ENCODE measurements at places on chromosomes 3 and 15. TPM values are rescaled to one million over a fixed set of nuclear protein-coding genes. Genes with fewer than 3 reads are reported as not detected.

GRCh38 chr3:141876891-141877621 is 613 bp downstream of the ATP1B3 start:
- peak overlapping the region; percentile 69 for H3K4me3 ChIP-seq
- H3K27ac ChIP-seq: peak overlapping the region; percentile 100
- no peaks in the 10 kb centered on the region for H3K36me3 ChIP-seq
- H3K27me3 ChIP-seq: no peaks in the 10 kb centered on the region

DNA sequence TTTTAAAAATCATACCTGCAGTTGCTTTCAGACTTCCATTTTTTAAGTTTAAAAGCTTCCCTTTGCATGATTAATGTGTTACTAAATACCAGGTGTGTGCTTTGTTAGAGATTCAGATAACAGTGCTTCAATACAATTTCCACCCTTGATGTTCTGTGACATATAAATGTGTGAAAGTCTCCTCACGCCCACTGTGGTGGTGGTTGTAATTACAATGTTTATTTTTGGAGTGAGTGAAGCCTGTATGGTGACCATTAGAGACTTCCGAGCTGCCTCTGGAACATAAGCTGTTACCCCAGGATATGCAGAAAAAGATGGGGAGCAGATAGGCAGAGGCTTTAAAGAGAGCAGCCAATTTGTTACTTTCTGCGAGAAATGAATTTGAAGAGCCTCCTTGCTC is 57.2 kb downstream of the P3H2 start:
- no peak overlapping the region for H3K27ac ChIP-seq
- no peak overlapping the region for H3K4me3 ChIP-seq
- no peaks in the 10 kb centered on the region for H3K4me1 ChIP-seq
- no peaks in the 10 kb centered on the region for H3K36me3 ChIP-seq
- no peaks in the 10 kb centered on the region for H3K27me3 ChIP-seq
- no peak for DNase-seq

DNA sequence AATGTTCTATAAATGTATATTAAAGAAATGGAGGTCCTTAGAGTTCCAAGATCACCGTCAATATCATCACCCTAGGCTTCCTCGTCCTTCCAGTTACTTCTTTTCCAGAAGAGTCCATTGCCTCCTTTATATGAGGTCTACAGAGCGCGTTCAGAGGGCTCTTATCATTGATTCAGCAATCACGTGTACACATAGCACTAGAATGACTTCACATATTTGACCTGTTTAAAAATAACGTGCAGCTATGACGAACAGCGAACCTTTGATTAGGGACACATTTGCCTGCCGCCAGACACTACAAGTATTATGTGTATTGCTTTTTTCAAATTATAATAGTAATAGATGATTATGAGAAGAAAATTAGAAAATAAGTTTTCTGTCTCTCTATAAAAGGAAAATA is 26.0 kb downstream of the IGF1R start:
- peaks cover 3% of the 10 kb centered on the region for H3K36me3 ChIP-seq
- no peaks in the 10 kb centered on the region for H3K27me3 ChIP-seq
- H3K4me3 ChIP-seq: no peak overlapping the region
- peak; percentile 24 for DNase-seq

GRCh38 chr15:30865257-30865656 is 38.5 kb upstream of the FAN1 start:
- no peaks in the 10 kb centered on the region for H3K36me3 ChIP-seq
- H3K27ac ChIP-seq: no peak overlapping the region
- no peaks in the 10 kb centered on the region for H3K4me1 ChIP-seq
- H3K27me3 ChIP-seq: no peaks in the 10 kb centered on the region

- DNase-seq: no peak
- H3K4me1 ChIP-seq: peaks cover 2% of the 10 kb centered on the region
- no peak overlapping the region for H3K4me3 ChIP-seq
- H3K27ac ChIP-seq: no peak overlapping the region
- H3K36me3 ChIP-seq: no peaks in the 10 kb centered on the region
These were observed 267.7 kb downstream of the ZBTB20 start for GRCh38 chr3:114879059-114880031.

IL16 gene
- 27.8 TPM for total RNA-seq

DNA sequence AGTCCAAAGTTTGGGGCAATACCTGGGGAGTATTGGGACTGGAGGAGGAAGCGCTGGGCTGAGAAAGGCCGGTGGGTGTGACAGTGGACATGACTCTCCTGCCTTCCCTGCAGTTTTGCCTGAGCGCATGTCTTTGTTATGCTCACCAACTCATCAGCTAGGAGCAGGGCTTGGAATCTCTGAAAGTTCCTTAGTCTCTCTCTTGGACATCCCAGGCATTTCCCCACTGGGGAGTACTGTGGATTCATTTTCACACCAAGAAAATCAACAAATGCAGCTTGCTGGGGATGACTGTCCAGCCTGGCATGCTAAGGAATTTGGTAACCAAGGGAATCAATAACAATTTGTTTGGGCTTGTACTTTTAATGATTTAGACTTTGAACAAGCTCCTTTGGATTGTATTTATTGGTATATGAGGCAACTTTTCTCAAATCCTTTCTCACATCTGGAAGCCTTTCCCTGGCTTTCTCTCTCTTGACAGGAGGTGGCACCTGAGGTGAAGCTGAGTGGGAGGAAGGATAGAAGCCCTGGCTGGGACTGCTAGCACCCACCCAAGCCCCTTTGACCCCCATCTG is 48.5 kb upstream of the CHST2 start:
- no peak overlapping the region for H3K27ac ChIP-seq
- H3K4me3 ChIP-seq: no peak overlapping the region
- no peaks in the 10 kb centered on the region for H3K27me3 ChIP-seq
- no peak for DNase-seq
- peaks cover 1% of the 10 kb centered on the region for H3K4me1 ChIP-seq

- H3K27me3 ChIP-seq: no peaks in the 10 kb centered on the region
- H3K4me3 ChIP-seq: no peak overlapping the region
- DNase-seq: peak; percentile 37
- peaks cover 3% of the 10 kb centered on the region for H3K4me1 ChIP-seq
These were observed 33.6 kb downstream of the MORF4L1 start for GRCh38 chr15:78906316-78906620.

DNA sequence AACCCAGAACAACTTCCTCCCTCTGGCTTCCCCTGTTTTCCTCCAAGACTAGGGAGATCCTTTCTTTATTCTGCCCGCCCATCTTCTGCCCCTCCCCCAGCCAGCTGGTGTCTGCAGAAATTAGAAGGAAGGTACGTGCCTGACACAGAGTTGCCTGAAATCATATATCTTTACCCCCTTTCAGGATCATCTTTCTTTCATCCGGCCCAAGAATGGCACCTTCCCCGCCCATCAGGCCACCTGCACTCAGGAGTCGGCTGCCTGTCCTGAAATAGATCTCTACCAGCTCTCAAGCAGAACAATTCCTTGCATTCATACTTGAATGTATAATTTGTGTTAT is 133.7 kb downstream of the VGLL4 start:
- H3K4me1 ChIP-seq: peaks cover 20% of the 10 kb centered on the region
- no peak overlapping the region for H3K4me3 ChIP-seq
- peak overlapping the region; percentile 5 for H3K27ac ChIP-seq
- DNase-seq: peak; percentile 44
- no peaks in the 10 kb centered on the region for H3K36me3 ChIP-seq

CSPG4 gene
- 38.1 TPM for total RNA-seq

GRCh38 chr3:3189961-3190360 is 10.5 kb upstream of the CRBN start:
- H3K4me1 ChIP-seq: peaks cover 13% of the 10 kb centered on the region
- no peaks in the 10 kb centered on the region for H3K36me3 ChIP-seq
- no peak for DNase-seq
- no peak overlapping the region for H3K27ac ChIP-seq
- no peaks in the 10 kb centered on the region for H3K27me3 ChIP-seq
- no peak overlapping the region for H3K4me3 ChIP-seq

DNA sequence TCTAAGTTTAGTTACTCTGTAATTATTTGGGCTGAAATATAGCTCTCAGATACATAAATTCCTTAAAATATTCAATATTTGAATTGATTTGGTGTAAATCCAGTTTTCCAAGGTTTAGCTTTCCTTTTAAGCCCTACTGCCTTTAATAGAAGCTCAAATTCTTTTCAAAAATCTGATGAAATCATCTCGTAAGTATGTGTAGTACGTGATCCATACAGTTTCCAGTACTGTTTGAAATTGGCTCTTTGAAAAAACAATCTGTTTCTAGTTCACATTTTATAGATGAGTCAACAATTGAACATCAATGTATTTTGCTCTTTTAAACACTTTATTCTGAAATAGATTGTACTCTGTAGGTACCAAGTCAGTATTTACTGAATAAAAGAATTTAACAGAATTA is 84.2 kb downstream of the LRRC49 start:
- DNase-seq: no peak
- H3K4me1 ChIP-seq: no peaks in the 10 kb centered on the region
- H3K27me3 ChIP-seq: no peaks in the 10 kb centered on the region
- H3K27ac ChIP-seq: no peak overlapping the region
- no peak overlapping the region for H3K4me3 ChIP-seq
- no peaks in the 10 kb centered on the region for H3K36me3 ChIP-seq

FAIM gene
- total RNA-seq: 16.3 TPM

DNA sequence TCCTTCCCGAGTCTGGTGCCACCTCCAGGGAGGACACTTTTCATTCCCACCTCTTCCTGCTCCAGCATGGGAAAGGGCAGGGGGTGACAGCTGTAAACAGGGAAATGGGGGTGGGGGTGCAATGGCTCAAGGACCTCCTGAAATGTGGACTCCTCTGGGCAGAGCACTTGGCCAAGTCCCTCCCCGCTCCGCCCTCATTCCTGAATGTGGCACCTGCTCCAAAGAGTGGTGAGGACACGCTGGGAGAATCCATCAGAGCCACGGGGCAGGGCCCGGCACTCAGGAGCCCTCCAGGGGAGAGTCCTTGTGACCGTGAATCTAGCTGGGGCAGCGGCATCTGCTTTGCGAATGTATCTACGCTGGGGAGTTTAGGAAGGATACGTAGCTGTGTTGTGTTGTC is 11.1 kb upstream of the LINGO1 start:
- H3K4me3 ChIP-seq: no peak overlapping the region
- H3K27ac ChIP-seq: no peak overlapping the region
- no peaks in the 10 kb centered on the region for H3K27me3 ChIP-seq
- no peaks in the 10 kb centered on the region for H3K4me1 ChIP-seq
- DNase-seq: no peak

SLC15A2 gene
- total RNA-seq: 44.6 TPM

DNA sequence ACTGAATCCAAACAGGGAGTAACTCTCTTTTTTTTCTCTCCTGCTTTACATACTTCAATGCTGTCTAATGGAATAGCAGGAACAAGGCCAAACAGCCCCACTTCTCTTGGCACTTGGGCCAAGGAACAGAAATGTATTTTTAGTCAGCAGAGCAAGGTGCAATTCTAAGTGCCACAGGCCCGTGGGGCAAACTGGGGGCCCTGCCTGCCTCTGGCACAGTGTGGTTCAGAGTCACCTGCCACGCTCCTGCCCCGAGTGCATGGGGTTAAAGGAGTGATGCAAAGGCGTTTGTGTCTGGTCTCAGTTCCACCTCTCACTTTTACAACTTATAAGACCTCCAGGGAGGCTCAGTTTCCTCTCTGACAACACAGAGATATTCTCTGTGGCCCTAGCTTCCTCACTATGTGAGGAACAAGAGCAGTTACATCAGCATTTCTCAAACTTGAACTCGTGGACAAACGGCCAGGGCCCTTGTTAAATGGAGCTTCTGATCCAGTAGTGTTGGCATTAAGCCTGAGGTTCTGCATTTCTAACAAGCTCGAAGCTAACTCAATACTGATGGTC is 51.3 kb downstream of the LRIG1 start:
- peak overlapping the region; percentile 74 for H3K27ac ChIP-seq
- no peaks in the 10 kb centered on the region for H3K36me3 ChIP-seq
- no peak for DNase-seq
- no peaks in the 10 kb centered on the region for H3K27me3 ChIP-seq
- peaks cover 5% of the 10 kb centered on the region for H3K4me1 ChIP-seq

GRCh38 chr15:25909325-25909724 is 46.2 kb upstream of the ATP10A start:
- H3K27ac ChIP-seq: no peak overlapping the region
- H3K4me3 ChIP-seq: no peak overlapping the region
- no peak for DNase-seq
- H3K4me1 ChIP-seq: no peaks in the 10 kb centered on the region
- no peaks in the 10 kb centered on the region for H3K36me3 ChIP-seq
- H3K27me3 ChIP-seq: no peaks in the 10 kb centered on the region

RTP2 gene
- total RNA-seq: not detected

GRCh38 chr3:125117631-125118191 is 61.9 kb upstream of the HEG1 start:
- no peaks in the 10 kb centered on the region for H3K27me3 ChIP-seq
- no peak overlapping the region for H3K4me3 ChIP-seq
- peaks cover 28% of the 10 kb centered on the region for H3K4me1 ChIP-seq
- DNase-seq: no peak
- H3K36me3 ChIP-seq: no peaks in the 10 kb centered on the region

DNA sequence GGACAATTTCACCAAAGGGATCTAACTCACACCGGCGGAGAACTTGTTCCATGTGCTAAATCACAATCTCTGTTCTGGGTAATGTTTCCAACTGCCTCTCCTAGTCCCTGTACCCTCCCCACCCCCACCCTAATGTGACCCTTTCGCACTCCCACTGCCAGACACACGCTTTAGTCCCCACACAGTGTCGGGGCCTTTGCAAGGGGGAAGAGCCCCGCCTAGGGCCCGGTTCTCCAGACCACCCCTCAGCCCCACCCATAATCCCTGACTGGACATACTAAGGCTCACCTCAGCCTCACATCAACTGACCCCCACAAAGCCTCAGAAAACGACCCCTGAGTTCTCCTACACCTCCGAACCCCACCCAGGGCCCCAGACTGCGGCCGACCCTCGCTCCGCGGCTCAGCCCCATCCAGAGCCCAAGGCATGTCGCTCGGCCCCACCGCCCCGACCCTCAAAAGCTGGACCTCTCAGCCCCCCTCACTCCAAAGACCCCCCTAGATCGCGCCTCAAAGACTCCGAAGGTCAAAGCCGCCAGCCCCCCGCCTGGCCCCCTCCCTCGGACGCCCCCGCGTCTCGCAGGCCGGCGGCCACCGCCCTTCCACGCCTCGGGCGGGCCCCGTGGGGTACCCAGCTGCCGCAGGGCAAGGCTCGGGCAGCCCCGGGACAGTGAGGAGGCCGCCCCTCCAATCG is 72.0 kb upstream of the MAP4 start:
- peaks cover 8% of the 10 kb centered on the region for H3K4me1 ChIP-seq
- H3K36me3 ChIP-seq: no peaks in the 10 kb centered on the region
- peak overlapping the region; percentile 98 for H3K27ac ChIP-seq
- no peaks in the 10 kb centered on the region for H3K27me3 ChIP-seq
- peak overlapping the region; percentile 83 for H3K4me3 ChIP-seq

GATA2 gene
- total RNA-seq: 9.6 TPM

- no peaks in the 10 kb centered on the region for H3K36me3 ChIP-seq
- no peak for DNase-seq
- no peak overlapping the region for H3K4me3 ChIP-seq
- H3K27ac ChIP-seq: no peak overlapping the region
These were observed 12.3 kb upstream of the TNIK start for GRCh38 chr3:171472552-171472951.
